ENCODE measurements at places on chromosomes 7 and 10. TPM values are rescaled to one million over a fixed set of nuclear protein-coding genes. Genes with fewer than 3 reads are reported as not detected.
A peak's percentile ranks its signal among the peaks of the same experiment; 100 is the strongest.

GRCh38 chr7:25565949-25566348 lies 337.7 kb upstream of the NPVF start:
- no peak for ATAC-seq

- ATAC-seq, result no peak
Measured at GRCh38 chr10:2729197-2729596, 338.2 kb upstream of the PFKP start.

DNA sequence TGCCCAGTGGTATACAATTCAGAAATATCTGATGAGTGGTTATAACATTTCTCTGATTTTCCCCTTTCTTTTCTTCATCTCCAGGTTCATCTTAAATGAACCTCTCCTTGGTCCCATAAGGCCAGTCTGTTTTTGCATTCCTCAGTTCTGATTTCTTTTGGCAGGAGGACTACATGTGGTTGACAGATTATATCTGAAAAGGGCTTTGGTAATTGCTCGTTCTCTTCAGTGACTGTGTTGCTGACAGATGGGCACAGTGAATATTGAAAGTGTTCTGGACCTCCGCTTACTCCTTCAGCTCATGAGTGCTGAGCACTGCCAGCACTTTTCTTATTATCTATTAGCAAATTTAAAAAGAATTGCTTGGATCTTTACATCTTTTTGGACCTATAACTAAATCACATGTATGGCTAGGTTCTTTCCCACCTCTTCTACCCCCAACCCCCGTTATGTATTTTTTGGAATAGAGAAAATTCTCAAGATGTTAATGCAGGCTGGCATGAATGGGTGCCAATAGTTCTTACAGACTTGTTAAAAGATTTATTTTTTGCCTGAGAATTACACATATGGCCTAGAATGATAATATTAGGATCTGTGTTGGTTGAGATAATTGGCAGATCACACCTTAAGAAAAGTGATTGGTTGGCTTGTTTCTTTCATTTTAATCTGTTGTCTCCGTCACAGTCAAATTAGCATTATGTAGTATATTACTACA lies 323.0 kb downstream of the EXOC4 start:
- peak; percentile 25 for ATAC-seq

DNA sequence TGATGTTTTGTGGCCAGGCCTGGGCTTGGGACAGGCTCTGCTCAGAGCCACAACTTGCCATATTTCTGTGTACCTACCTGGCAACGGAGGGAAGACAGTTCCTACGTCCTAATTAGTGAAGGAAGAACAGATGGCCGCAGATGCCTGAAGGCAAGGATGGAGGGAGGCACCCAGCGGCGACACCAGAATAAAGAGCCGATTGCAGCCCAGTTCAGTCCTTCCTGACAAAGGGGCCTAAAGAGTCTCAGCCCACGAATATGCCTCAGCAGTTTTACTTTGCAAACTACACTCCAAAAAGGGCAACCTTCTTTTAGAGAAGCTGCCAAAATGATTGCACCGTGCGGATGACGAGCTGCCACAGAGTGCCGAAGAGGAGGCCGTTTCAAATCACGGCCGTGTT lies 585.8 kb downstream of the GLRX3 start:
- ATAC-seq, result no peak

DNA sequence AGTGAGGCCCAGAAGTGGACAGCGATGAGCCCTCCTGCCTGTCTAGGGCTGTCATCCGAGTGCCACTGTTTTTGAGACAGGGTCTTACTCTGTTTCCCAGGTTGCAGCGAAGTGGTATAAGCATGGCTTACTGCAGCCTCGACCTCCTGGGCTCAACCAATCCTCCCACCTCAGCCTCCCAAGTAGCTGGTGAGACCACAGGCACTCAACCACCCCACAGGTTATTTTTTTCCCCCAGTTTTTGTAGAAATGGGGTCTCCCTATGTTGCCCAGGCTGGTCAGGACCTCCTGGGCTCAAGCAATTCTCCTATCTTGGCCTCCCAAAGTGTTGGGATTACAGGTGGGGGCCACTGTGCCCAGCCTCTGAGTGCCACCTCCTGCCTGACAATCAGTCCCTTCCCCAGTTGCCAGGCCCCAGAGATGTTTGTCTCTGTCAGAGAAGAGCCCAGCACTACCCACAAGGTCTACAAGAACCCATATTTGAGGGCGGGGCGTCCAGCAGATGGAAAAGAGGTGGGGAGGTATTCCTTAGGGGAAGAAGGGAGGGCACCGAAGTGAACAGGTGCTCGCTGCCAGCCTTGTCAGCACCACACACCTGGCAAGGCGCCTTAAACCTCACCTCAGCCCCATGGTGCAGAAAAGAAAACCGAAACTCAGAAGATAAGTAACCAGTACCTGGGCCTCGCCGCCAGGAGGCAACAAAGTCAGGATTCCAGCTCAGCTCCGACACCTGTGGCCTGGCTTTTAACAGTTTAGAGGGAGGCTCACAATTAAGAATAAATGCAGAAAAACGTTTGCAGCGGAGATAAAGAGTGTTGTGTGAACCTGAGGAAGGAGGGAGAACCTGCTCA lies 77.4 kb upstream of the ANLN start:
- ATAC-seq, result no peak

DNA sequence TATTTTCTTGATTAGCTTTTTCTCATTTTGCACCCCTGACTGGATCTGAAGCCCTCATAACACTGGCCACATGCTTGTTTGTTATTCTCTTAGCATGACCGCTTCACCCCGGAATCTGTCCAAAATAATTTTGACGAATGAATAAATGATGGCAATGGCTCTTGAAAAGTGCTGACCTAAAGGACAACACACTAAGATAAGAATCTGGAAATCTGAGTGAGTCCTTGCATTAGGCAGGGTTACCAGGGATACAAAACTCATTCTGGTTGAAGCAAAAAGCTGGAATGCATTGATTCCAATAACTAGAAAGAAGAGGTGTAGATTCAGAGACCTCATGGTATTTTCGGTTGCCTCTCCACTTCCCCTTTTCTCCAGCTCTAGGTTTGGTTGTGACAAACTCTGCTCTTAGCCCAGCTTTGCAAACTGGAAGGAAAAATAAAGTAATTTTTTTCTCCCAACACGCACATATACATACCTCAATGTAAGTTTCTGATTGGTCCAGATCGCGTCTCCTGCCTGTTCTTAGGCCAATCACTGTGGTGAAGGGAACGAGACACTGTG lies 157.4 kb downstream of the SKIDA1 start:
- no peak for ATAC-seq

GRCh38 chr7:90816511-90817142 lies 220.5 kb downstream of the CDK14 start:
- peak; percentile 100 for ATAC-seq

DNA sequence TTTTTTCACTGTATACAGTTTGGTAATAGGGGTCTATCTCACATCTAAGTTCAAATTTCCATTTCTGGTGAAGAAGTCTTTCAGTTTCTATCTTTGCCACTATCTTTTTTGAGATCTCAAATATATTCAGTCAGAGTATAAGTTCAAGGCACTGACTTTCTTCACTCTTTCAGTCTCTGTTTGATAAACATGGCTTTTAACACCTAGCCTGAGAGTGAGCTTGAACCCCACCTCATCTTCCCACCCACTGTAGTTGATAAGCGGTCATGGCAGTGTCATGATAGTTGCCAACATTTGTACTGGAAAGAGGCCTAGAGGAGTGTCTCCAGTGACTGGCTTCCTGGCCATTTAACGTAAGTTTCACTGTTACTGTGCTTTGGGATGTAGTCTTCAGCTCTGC lies 41.2 kb upstream of the AGR3 start:
- no peak for ATAC-seq

SLC18A3 gene
- total RNA-seq, result 12.1 TPM

DNA sequence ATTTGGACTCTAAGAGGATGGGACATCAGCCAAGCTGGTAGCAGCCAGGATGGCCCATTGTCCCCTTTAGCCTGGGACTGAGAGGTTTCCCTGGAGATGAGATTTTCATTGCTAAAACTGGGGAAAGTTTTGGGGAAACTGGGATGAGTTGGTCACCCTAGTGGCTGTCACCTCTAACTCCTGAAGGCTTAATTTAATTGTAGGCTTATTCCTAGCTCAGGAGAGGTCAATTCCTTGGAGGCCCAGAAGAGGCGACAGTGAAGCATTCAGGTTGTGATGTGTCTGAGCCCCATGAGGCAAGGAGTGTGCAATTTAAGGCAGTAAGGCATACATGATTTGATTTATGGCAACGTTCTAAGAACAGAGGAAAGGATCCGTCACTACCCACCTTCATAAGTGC lies 24.9 kb upstream of the JAZF1 start:
- ATAC-seq, result no peak

PTN gene
- total RNA-seq, result 0.31 TPM

DLX6 gene
- total RNA-seq, result 0.18 TPM

DNA sequence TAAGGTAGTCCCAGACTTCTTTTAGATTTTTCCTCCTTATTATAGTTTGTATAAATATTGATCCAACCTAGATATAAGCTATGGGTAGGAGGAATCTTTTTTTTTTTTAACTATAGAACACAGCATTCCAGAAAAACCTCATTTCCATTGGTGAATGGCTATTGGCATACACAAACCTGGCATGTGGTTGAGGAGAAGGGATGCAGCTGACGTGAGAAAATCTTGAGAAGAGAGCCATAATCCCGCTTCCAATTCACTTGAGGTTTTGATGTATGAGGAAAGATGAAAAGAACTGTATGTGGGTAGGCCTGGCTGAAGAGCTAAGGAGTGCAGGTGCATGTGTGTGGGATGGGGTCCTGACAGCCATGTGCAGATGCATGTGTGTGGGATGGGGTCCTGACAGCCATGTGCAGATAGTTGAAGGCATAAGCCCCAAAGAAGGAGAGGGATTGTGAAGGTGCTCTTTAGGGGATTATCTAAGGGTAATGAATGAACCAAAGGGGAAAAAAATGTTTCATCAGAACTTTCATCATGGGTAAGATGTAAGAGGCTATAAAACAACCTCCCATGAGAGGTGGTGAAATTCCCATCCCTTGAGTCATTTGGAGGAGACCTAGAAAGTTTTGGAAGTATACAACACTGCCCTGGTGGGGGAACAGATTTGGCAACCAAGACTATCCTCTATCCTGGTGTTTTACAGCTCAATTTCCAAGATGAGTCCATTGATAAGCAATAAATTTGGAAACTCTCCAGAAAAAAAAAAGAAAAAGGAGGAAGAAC lies 3.8 kb upstream of the PKD2L1 start:
- ATAC-seq, result no peak

DNA sequence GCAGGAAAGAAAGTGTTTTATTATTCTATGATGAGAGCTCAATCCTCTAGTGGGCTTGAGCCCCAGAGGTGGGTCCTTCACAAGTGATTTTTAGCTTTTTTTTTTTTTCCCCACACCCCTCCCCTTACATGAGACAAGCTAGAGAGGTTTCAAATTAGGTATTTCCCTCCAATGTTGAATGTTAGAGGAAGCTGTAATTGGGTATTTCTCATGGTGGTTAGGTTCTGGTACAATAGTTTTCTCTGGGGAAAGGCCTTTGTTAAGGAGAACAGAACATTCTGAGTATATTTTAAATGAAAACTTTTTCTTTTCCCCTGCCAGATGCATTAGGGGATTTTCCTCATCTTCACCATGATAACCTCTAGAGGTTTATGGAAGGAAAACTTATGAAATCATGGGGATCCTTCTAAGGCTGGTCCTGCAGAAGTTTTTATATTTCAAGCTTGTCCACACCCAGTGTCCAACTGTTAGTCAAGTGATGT lies 1039.7 kb downstream of the NRG3 start:
- ATAC-seq, result no peak

DNA sequence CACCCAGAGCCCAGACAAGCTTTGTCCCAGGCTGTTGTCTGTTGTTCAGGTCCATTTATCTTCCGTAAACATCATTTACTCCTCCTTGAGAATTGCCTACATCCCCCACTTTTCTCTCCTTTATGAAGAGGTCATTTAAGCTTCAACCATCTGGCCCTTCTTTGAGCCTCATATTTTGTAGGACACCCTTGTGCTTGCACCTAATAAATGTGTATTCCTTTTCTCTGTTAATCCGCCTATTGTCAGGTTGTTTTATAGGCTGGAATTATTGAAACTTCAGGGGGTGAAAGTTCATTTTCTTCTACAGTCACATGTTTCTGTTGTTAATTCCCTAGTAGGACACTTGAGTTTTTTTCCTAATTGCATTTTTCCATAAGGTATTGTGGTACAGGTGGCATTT lies 19.6 kb upstream of the CTTNBP2 start:
- no peak for ATAC-seq

UCMA gene
- not detected for total RNA-seq

- peak; percentile 36 for ATAC-seq
Measured at GRCh38 chr10:44818701-44819127, 92.4 kb upstream of the TMEM72 start.

DNA sequence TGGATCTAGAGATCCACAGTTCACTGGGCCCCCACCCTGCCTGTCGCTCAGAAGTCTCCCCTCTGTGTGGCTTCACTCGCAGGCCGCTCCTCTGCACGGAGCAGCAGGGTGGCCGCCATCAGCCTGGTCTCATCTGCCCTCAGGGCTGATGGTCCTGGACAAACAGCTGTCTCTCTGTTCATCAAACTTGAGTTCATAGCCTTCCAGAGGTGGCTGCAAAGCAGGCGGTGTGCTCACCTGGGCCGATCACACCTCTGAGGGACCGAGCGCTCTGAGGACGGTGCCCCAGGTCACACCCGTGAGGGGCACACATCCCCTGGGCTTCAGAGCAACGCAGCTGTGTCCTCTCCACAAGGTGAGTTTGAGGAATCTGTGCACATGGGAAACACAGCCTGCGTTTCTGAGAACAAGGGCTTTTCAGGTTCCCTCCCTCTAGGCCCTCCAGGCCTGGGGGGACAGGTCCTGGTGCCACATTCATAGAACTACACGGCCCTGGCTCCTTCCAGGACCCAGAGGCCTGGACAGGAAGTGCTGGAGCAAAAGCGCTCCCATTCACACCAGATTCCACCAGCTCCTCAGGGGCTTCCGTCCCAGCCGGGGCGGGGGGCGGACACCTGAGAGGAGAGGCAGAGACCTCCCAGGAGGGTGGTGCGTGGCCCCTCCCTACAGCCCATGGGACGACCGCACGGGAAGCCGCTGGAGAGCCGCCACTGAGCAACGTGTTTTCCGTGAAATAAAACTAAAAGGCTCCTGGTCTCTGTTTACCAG lies 31.2 kb upstream of the FAM20C start:
- no peak for ATAC-seq

GRCh38 chr7:92634924-92635519 lies 44.8 kb upstream of the FAM133B start:
- peak; percentile 48 for ATAC-seq

SPDYE2B gene
- total RNA-seq, result 3.2 TPM

- ATAC-seq, result no peak
Measured at GRCh38 chr10:123718544-123719060, 52.4 kb downstream of the GPR26 start.

DNA sequence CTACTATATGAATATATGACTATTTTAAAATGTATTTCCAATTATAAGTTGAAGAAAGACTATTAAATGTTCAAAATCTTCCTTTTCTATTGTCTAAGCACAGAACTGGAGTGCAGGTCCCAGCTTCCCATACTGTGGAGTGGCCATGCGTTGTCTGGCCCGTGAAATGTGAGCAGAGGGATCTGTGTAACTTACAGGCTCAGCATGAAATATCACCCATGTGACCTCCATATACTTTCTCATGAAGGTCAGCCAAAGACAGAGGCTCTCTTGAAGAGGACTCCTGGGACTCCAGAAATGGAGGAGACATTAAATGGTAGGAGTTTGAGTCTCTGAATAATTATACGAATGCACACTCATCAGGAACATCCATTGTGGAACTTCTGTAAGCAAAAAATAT lies 92.4 kb upstream of the CAV2 start:
- no peak for ATAC-seq
